Suppressor macrophage treated with lipopolysaccharide for 4 hours (primary cell): ENCODE measurements at places on chromosomes 12 and 14.

- peak; percentile 62 for DNase-seq
Measured at GRCh38 chr12:54991161-54991990, 6.8 kb upstream of the TESPA1 start.

GRCh38 chr14:63212776-63213500, 8.7 kb downstream of the RHOJ start:
- no peak for DNase-seq

GRCh38 chr12:26632756-26633155, 200.2 kb downstream of the ITPR2 start:
- DNase-seq = no peak

DNA sequence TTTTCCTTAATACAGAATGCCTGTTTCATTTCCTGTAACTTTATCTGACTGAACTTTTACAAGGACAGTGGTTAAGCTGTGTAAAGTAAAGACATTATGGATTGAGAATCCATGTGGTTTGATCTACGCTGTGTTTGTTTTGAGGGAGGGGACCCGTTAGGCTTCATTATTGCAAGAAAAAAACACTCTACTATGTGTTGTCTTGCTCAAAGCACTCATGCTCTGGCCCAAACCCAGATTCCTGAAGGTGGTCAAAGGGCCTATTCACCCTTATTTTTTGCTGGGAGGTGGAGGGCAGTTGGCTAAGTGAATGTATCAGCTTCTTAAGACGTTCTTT, 11.9 kb downstream of the RNF10 start:
- DNase-seq = no peak

GRCh38 chr12:85621041-85621440, 215.2 kb downstream of the RASSF9 start:
- no peak for DNase-seq

DNA sequence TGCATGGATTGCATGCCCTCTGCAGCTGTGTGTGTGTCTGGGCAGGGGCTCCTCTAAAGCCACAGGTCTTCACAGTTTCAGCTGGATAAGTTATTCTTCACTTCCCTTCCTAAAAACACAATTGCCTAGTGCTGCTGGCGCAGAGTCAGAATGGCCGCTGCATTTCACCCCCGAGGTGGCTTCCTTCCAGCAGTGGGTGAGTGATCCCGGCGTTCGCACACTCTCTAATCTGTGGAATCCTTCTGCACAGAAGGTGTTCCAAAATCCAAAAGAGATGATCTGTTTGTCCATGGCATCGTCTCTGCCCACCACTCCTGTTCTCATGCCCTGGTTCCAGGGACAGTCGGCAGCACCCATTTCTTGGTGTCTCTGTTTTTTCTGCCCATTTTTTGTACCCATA, 340.7 kb downstream of the DPF3 start:
- DNase-seq = no peak

DNA sequence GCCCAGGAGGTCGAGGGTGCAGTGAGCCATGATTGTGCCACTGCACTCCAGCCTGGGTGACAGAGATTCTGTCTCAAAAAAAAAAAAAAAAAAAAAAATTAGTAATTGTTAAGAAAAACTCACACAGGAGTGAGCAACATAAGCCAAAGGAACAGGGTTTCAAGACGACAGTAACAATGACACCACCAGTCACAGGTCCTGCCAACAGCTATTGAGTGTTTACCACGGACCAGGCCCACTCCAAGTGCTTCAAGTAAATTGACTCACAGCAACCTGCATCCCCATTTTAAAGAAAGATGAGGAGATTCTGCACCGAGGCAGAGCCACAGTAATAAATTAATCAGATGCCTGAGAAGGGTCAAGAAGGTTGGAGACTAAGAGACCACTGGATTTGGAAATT, 194.5 kb downstream of the DPF3 start:
- no peak for DNase-seq

- DNase-seq = no peak
Measured at GRCh38 chr12:85755760-85756159, 80.4 kb downstream of the RASSF9 start.

GRCh38 chr12:95949477-95950206, 6.5 kb downstream of the AMDHD1 start:
- DNase-seq = no peak

DNA sequence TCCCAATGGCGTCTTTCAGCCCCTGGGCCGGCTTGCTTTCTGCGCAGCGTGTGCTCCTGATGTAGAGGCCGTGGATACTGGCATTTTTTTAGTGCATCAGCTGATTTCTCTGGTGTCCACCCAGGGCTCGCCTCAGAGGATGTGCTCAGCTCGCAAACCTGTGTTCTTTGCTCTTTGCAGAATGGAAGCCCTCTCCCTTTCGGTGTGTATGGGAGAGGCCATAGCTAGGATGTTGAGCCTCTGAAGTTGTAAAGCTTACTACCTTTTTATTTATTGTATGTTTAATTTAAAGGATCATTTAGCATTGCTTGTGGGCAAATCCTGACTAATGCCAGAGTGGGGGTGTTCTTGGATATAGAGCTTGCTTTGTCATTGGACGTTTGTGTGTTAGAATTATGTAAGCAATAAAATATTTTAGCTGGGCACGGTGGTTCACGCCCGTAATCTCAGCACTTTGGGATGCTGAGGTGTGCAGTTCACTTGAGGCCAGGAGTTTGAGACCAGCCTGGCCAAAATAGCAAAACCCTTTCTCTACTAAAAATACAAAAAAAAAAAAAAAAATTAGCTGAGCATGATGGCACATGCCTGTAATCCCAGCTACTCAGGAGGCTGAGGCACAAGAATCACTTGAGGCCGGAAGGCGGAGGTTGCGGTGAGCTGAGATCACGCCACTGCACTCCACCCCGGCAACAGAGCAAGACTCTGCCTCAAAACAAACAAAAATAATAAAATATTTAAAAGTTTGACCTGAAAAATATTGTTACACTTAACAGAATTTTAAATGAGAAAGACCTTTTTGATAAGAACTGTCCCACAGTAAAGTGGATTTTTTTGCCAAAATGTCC, 52.6 kb upstream of the MMP17 start:
- no peak for DNase-seq
